Pancreas (tissue), 10 donors: ENCODE measurements at places on chromosomes 5 and 9. TPM values are rescaled to one million over a fixed set of nuclear protein-coding genes. Genes with fewer than 3 reads are reported as not detected.

Gene NTNG2
- polyA plus RNA-seq: 1.5 TPM

Gene AK8
- polyA plus RNA-seq: 1.0 TPM

Gene SCGB3A2
- not detected for polyA plus RNA-seq

Gene TMED7
- 8.2 TPM for polyA plus RNA-seq

Gene PCDH12
- polyA plus RNA-seq: 0.65 TPM

Gene IZUMO3
- polyA plus RNA-seq: not detected

Gene PCDHA6
- 1.6 TPM for polyA plus RNA-seq

Gene CCL21
- 53.5 TPM for polyA plus RNA-seq

Gene PCDHGB3
- polyA plus RNA-seq: 0.99 TPM

Gene C9
- not detected for polyA plus RNA-seq

Gene KCNIP1
- 10.3 TPM for polyA plus RNA-seq

Gene LCN2
- polyA plus RNA-seq: 46.8 TPM

Gene TAF11L5
- not detected for polyA plus RNA-seq

Gene RUSC2
- polyA plus RNA-seq: 24.0 TPM

Gene ANXA1
- 30.4 TPM for polyA plus RNA-seq

Gene SOX30
- not detected for polyA plus RNA-seq

Gene CDH10
- polyA plus RNA-seq: 2.9 TPM

Gene GABRG2
- polyA plus RNA-seq: not detected

Gene SCGB3A1
- 7.0 TPM for polyA plus RNA-seq

Gene SPATA31A3
- polyA plus RNA-seq: not detected

Gene FAM81B
- 0.27 TPM for polyA plus RNA-seq
